H54 (cell line): ENCODE measurements at places on chromosomes 6 and 20.

- DNase-seq = no peak
Observed at GRCh38 chr6:117613920-117614560, 11.7 kb upstream of the GOPC start.

DNA sequence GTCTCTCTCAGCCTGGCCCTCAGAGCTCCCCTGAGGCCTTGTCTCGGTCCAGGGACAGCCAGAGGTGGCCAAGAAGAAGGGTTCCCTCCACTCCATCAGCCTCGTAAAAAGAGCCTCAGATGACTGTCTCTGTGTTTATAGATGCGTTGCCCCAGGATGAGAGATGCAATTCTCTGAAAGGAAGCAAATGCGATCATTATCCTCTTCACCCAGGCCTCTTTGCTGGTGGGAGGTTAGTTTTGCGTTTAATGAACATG is 90.4 kb downstream of the YTHDF1 start:
- no peak for DNase-seq

DNA sequence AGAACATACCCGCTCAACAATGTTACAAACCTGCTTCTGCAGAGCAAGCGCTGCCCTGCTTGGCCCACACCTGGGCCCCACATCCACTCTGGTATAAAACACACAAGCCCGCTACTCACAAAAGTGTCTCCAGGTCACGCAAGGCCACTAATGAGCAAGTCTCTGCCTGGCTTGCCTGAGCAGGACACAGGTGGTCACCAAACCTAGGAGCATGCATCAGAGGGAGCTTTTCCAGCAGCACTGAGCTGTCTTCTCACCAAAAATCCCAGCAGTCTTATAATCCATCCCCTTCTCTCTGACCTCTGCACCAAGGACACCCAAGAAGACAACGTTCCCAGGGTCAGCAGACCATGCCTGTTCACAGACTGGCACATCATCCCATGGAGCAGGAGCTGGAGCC is 100.8 kb downstream of the DLL1 start:
- DNase-seq = no peak

DNA sequence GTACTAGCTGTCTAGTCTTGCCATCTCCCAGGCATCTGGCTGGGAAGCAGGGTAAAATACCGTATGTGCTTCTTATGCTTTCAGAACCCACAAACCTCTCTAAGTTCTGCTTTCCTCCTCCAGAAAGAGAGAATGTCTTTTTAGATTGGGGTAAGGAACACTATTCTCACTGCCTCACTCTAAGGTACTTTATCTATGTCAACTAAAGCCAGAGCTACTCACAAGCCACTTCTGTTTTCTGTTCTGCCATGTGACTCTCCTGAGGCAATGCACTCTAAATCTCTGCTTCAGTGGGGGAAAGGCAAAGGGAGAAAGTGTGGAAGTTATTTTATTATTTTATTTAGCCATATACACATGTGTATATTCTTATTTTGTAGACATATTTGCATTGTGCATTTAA is 15.6 kb downstream of the MEP1A start:
- DNase-seq = no peak

DNA sequence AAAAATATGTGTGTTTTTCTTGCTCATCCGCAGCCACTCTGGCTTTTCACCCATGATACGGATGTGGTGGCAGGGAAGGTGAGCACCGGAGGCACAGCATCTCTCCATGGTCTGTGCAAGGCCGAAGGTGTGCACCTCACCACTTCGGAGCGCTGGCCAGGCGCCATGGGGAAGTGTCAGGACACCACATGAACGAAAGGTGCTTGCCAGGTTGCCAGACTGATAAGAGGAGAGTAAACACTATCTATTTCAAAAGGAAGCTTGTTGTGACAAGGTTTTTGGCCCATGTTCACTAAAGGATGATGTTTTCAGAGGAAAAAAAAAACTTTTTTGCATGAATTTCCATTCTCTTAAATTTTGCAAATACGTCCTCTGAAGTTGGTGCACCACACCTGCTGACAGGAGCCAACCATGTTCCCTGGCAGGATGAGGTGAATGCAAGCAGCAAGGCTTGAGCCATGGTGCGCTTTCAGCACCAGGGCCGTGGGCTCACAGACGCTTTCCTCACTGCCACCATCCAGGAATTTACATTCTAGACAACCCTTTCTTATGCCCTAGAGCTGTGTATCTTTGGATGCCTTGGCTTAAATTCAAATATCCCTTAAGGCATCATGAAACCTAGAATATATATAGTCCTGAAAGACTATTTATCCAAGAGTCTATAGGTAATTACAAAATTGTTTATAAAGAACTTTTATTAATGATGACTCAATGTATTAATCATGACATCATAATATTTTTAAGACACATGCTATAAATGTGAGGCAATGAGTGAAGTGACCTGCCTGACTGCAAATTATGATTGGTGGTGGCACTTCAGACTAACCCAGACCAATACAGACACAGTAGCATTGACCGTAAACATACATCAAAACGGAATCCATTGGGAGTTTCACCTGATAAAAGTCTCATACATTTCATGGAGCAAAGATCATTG is 234.5 kb downstream of the TFAP2A start:
- no peak for DNase-seq

DNA sequence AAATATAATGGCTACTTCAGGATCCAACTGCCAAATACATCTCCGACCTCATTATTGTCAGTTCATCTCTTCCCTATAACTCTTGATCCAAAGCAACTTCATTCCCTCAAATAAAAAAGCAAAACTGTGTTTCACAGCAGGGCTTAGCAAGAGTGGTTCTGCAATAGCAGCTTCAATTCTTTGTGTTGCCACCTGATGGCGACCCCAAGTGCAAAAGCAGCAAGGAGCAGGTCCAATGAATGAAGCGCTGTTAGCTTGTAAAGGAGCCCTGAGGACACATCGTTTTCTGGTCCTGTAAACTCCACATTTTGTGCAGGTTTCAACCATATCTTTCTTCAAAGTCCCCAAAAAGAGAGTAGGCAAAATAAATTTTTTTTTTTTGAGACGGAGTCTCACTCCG is 19.6 kb downstream of the RTN4IP1 start:
- no peak for DNase-seq

GRCh38 chr6:160756871-160757270 is 54.8 kb downstream of the PLG start:
- DNase-seq = no peak

DNA sequence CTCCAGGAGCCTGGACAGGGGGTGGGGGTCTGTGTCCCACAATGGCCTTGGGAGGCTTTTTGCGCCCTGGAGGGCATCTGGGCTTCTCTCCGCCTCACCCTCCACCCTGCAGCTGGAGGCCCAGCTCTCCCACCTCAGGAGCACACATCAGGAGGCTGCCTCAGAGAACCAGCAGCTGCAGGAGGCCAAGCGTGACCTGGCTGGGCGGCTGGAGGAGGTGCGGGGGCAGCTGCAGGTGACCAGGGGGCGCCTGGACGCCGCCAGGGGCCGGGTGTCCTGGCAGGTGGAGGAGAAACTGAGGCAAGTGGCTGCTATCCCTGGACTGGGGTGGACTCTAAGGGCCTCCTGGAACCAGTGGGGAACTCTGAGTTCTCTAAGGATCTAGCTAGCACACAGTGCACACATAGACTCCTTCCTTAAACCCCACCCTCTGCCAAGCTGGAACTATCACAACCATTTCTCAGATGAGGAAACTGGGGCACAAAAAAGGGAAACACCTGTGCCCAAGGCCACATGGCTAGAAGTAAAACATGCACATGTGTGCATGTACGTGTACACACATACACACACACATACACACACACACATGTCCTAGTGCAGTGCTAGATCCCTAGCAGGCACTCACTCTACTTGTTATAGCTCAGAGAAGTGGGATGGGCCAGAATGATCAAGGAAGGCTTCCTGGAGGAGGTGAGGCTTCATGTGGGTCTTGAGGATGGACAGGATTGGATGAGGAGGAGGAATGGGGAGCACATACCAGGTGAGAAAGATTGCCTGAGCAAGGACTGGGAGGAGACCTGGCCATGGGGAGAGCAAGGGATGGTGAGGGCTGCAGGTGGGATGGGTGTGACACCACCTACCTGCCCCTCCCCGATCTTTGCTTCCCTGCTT is 22.9 kb downstream of the RAB44 start:
- DNase-seq = no peak

GRCh38 chr6:13600036-13600435 is 15.1 kb upstream of the NOL7 start:
- no peak for DNase-seq

GRCh38 chr6:41561416-41561815 is 15.2 kb downstream of the FOXP4 start:
- DNase-seq = no peak

GRCh38 chr20:61253264-61253639 is 1.2 kb downstream of the CDH4 start:
- no peak for DNase-seq

- DNase-seq = no peak
Observed at GRCh38 chr6:158519300-158519699, 40.6 kb upstream of the TMEM181 start.

GRCh38 chr6:140436023-140436811 is 1061.8 kb upstream of the CITED2 start:
- no peak for DNase-seq

GRCh38 chr6:118565311-118565960 is 17.3 kb downstream of the PLN start:
- no peak for DNase-seq

DNA sequence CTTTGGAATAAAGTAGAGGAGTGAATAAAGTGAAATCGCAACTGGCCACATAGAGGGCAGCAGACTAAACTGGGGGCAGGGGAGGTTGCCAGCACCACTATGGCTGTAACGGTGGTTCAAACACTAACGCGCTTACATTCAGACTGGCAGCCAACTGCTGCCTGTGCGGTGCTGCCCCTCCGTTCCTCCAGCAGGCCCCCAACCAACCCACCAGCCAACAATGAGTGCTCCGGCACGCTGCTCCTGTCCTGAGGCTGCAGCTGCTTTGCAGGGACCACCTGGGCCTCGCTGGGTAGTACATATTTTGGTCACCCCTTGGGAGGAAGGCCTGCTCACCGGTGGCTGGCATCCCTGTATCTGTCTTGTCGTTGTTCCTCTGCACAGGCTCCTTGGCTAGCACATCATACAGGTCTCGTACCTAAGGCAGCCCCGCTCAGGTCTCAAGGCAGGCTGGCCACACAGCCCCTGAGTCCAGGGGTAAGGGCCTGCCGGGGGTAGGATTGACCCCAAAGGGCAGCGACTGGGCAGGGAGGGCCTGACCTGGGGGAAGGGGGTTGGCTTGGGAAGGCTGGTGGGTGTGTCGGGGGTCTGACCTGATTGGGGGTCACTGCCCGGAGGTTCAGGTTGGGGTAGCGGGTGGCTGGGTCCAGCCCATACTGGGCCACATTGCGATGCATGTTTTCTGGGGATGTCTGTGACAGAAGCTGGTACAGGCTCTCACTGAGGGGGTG is 6.3 kb downstream of the MICAL1 start:
- no peak for DNase-seq

DNA sequence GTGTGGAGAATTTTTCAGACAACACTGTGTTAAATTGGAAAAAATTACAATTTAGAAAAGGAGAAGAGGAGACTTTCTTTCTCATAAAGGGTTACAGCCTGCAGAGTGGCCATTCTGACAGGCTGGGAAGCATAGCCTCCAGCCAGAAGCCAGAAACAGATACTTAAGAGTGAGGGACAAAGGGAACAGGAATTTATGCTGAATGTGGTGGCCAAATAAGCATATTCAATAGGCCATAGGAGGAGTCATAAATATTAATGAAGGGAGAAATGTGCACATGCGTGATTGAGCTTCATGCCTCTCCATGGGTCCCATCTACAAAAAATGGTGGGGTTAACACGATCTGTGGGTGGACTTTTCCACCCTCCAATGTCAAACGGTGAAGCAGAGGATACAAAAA is 13.4 kb downstream of the TMEM200A start:
- DNase-seq = no peak

GRCh38 chr6:32885698-32886286 is 31.8 kb downstream of the PSMB9 start:
- DNase-seq = no peak

DNA sequence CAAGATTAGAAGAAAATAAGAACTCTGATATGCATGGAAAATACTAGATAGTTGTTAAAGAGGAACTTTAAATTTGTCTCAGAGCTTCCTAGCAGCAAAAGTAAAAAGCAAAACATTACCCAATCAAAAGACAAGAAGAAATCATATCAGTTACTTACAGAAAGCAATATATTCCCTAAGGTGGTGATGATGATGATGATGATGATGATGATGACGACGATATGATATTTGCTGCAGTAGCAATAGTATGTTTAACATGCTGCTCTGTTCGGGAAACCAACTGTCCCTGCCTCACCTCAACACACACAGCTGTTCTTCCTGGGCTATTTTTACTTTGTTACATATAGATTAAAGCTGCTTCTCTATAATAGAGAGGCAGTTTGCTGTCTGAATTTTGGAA is 12.0 kb upstream of the TBX18 start:
- DNase-seq = no peak

DNA sequence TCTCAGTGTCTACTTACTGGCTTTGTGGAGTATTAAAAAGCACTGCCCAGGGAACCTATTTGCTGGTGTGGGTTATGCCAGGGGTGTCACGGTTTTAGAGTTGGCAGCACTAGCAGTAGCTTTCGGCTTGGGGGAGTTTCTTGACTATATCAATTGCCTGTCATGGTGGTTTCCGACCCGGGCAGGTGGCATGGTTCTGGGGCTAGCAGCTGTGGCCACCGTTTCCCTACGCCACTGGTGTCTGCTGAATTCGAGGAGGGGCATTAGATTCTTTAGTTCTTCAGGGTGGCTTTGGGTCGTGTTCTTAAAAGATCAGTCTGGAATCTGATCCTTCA is 55.6 kb upstream of the FOXC1 start:
- no peak for DNase-seq

- DNase-seq = no peak
Observed at GRCh38 chr20:42749556-42749955, 440.1 kb downstream of the PTPRT start.
